ENCODE measurements at places on chromosomes 11 and 22. TPM values are rescaled to one million over a fixed set of nuclear protein-coding genes. Genes with fewer than 3 reads are reported as not detected.

DNA sequence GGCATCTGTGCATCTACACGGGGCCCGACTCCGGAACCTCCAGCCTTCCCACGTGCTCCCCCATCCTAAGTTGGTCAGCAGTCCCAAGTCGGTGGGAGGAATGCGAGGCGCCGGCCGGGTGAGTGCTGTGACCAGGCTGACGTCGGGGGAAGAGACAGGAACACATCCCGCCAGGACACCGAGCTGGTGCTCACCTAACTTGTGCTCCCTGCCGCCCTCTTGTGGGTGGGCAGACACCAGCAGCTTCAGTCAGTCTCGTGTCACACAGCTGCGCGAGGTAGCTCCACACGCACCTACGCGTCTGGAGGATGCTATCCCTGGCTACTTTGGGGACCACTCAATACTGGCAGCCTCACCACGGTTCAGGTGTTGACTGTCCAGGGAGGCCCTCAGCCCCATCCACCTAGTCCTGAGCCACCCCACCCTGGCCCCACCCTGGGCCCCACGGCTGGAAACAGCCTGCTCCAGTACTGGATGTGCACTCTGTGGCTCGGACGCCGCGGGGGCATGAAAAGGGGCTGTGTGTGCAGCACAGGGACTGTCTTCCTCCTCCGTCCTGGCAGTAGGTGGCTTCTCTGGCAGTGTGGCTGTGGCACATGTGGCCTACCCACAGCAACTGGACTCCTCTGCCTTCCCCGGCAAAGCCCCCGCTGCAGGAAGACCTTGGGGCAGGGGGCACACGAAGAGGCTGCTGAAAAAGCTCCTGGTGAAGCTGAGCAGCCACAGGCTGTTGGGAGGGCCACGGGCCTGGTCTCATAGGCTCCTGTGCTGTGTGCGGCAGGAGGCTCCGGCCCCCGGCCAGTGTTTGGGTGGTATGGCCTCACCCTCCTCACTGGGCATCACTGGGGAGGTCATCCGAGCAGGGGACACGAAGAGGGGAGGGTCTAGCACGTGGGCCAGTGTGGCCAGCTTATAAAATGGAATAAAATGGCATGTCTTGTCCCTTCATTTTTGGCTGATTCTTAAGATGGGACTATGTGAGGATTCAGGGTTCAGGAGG, 11.2 kb upstream of the BID start:
- H3K4me1 ChIP-seq, result peaks cover 31% of the 10 kb centered on the region
- no peak overlapping the region for H3K27ac ChIP-seq
- no peaks in the 10 kb centered on the region for H3K27me3 ChIP-seq

GRCh38 chr11:76181371-76181770, 24.9 kb downstream of the WNT11 start:
- no peaks in the 10 kb centered on the region for H3K36me3 ChIP-seq
- H3K4me1 ChIP-seq, result peaks cover 25% of the 10 kb centered on the region
- H3K4me3 ChIP-seq, result no peak overlapping the region
- no peak for DNase-seq
- no peaks in the 10 kb centered on the region for H3K27me3 ChIP-seq

DNA sequence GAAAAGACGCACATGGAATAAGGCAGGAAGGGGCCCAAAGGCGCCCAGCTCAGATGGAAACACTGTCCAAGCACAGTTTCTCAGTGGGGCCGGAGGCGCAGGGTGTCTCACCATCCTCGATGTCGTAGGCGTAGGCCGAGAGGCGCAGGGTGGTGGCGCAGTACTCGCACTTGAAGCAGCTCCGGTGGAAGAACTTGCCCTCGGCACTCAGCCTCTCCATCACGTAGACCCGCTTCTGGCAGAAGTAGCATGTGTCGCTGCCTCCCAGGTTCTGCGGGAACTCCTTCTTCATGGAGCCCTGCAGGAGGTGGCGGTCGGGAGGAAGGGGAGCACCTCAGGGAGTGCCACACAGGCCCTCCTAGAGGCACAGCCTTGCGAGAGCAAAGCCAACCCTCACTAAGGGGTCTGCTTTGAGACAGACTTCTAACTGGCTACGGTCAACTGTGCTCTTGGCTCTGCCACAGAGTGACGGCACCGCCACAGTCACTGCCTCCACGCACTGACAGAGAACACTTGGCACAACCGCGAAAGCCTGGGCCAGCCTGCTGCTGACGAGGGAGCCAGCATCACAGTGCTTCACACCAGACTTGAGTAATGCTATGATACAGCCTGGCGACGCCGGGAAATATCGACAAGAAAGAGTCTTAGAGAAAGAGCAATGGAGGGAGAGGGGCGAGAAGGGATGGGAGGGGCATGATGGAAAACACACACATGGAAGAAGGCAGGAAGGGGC, 97.6 kb upstream of the BID start:
- no peak overlapping the region for H3K4me3 ChIP-seq
- H3K27ac ChIP-seq, result no peak overlapping the region
- H3K27me3 ChIP-seq, result no peaks in the 10 kb centered on the region
- H3K4me1 ChIP-seq, result peaks cover 2% of the 10 kb centered on the region
- DNase-seq, result no peak
- peaks cover 21% of the 10 kb centered on the region for H3K36me3 ChIP-seq

The OR8K3 gene
- not detected for total RNA-seq

DNA sequence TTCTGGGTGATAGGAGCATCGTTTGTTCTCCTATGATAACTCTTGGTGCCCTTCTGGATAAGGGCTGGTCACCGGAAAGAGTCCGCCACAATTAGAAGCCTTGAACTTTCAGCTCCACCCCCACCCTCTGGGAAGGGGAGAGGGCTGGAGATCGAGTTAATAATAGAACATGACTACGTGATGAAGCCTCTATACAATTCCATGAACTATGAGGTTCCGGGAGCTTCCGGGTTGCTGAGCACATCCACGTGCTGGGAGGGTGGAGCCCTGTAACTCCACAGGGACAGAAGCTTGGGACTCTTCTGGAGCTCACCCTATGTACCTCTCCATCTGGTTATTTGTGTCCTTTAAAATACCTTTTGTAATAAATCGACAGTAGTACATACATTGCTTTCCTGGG, 40.3 kb downstream of the ARHGAP42 start:
- no peak overlapping the region for H3K27ac ChIP-seq
- no peak overlapping the region for H3K4me3 ChIP-seq
- H3K4me1 ChIP-seq, result peaks cover 4% of the 10 kb centered on the region
- no peaks in the 10 kb centered on the region for H3K27me3 ChIP-seq
- no peaks in the 10 kb centered on the region for H3K36me3 ChIP-seq
- DNase-seq, result no peak
